ENCODE measurements at places on chromosomes 1 and 21.

- DNase-seq, result no peak
These were observed 51.9 kb downstream of the DIPK1A start for GRCh38 chr1:92909321-92909720.

- no peak for DNase-seq
These were observed 257.5 kb upstream of the PTBP2 start for GRCh38 chr1:96464066-96464465.

- DNase-seq, result no peak
These were observed 6.6 kb downstream of the HEYL start for GRCh38 chr1:39632682-39633417.

GRCh38 chr21:39014747-39015146 lies 168.5 kb downstream of the PSMG1 start:
- no peak for DNase-seq

GRCh38 chr1:26114165-26114927 lies 2.7 kb downstream of the PDIK1L start:
- no peak for DNase-seq

- no peak for DNase-seq
These were observed 66.1 kb upstream of the FAM3B start for GRCh38 chr21:41250519-41250918.

DNA sequence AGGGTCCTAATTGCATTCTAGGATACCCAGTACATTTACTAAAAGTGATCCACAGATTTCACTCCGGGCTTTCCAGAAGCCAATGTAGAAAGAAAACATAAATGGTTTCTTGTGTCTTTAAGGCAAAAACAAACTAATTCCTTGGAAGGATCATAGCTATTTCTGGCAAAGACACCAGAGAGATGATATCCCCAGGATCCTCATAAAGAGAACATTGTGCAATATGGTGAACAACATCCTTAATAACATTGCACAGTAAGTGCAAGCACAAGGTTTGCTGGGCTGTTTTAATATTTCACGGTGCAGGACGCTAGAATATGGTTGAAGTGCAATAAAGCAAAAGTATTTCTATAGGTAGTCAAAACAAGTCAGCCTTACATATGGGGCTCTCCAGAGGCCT lies 83.0 kb downstream of the NTPCR start:
- no peak for DNase-seq

DNA sequence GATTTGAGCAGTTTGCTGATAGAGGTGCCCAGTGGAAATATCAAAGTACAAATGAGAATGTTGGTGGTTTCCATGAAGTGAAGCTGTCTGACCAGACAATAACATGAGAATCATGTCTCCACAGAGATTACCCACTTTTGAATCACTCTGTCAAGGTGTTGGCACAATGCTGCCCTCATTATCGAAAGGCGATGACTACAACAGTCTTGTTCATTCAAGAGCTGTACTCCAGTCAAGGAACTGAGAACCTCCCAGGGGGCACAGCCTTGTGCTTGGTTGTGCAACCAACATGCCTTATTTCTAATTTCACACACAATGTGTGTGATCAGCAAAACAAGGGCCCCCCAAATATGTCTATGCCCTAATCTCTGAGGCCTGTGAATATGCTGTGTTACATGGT lies 35.7 kb downstream of the ETS2 start:
- DNase-seq, result no peak

- DNase-seq, result no peak
These were observed 12.5 kb downstream of the RGS8 start for GRCh38 chr1:182671750-182672486.

- DNase-seq, result no peak
These were observed 59.3 kb downstream of the SLC37A1 start for GRCh38 chr21:42572906-42573495.

DNA sequence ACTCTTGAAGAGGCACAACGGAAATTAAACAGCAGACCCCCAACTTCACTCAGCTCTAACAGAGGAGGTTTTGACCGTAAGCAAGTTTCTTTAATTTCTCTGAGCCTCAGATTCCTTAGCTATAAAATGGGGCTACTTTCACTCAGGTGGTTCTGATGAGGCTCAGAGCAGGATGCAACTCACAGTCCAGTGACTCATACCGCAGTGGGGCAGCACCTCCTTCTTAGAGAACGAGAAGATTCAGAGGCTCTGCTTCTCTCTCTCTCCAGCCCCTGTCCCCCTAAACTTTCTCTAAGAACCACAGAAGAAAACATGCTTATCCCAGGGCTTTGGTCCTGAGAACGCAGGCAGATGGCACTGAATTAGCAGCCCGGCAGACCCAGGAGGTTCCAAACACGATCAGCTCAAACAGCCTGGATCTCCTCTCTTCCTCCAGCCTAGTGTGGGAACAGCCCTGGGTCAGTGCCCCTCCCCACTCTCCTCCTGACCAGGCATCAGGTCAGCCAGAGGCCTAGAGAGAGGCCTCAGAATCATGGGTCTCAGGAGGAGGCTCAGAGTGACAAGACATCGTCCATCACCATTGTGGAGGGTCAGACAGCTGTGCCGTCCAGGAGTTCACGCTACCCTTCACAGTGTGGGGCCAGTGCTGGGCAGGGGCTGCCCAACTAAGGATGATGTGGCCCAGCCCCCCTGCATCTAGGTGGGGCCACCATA lies 433.0 kb downstream of the PTPRU start:
- no peak for DNase-seq
